ENCODE measurements at places on chromosomes 13 and 19.
A peak's percentile ranks its signal among the peaks of the same experiment; 100 is the strongest.

- DNase-seq: no peak
Measured at GRCh38 chr13:80262051-80262695, 78.8 kb downstream of the SPRY2 start.

- no peak for DNase-seq
Measured at GRCh38 chr13:96967248-96967745, 27.0 kb downstream of the OXGR1 start.

GRCh38 chr19:55702131-55702627 is 27.2 kb downstream of the EPN1 start:
- peak; percentile 6 for DNase-seq

GRCh38 chr19:51114087-51114729 is 6.0 kb upstream of the CTU1 start:
- DNase-seq: peak; percentile 49

GRCh38 chr13:21884299-21884909 is 213.5 kb downstream of the FGF9 start:
- no peak for DNase-seq

GRCh38 chr13:44300895-44301638 is 72.6 kb upstream of the SERP2 start:
- peak; percentile 33 for DNase-seq

GRCh38 chr19:4675346-4675745 is 5.2 kb upstream of the MYDGF start:
- DNase-seq: no peak
